ENCODE measurements at places on chromosomes 5 and 9.

DNA sequence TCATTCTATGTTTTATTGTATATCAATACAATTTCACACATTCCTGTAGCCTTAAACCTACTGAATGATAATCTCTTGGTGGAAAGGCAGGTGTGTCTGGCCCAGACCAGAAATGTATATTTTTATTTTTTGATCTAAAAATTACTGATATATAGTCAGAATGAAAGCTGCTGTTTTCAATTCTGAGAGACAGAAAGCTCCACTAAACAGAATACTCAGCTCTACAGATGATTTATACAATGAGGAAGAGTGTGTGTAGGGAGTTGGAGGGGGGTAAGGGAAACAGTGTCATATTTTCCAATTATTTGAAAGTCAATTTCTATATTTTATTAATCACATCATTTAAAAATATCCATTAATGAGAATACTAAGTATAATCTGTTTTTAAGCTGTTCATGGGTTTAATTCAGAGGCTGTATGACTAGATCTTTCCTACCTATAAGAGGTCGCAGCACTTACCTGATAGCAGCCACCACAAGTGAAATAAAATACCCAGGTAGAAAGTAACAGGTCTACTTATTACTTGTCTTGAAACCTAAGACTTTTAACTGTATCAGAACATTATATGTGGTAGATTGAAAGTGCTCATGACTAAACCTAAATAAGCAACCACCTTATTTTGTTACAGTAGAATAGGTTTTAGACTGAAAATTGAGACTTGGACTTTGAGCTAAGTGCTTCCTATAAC is 183.4 kb downstream of the TMC1 start:
- no peak for DNase-seq

DNA sequence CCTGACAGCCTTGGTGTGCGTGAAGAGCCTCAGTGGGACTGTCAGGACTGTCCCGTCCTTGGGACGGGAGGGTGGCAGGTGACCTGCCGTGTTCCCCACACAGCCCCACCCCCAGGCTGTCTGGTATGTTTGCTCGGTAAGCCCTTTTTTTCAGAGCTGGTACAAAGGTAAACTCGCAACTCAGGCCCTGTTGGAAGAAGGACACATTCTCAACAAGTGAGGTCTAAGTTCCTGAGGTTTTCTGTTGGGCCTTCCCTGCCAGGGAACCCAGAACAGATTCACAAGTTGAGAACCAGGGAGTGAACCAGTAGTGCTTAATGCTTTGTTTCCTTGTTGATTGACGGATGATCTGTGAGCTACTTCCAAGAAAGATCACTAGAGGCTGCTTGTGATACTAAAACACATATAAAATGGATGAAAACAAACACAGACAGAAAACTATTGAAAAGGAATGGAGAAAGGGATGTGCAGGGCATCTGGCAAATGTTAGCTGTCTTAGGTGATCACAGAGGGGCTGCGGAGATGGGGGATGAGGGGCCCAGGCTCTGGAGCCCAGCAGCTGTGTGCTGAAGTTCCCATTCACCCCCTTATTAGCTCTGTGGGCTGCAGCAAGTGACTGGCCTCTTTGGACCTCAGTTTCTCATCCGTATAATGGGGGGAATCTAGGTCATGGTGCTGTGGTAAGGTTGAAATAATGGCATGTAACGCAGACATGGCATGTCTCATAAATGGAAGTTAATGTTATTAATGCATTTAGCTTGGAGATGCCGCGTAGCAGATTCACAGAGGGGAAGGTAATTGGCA is 2.7 kb downstream of the NDST1 start:
- DNase-seq, result no peak

GRCh38 chr9:69019808-69020207 is 5.9 kb upstream of the PRKACG start:
- DNase-seq, result no peak

GRCh38 chr5:140674211-140674610 is 835 bp upstream of the DND1 start:
- DNase-seq, result no peak

DNA sequence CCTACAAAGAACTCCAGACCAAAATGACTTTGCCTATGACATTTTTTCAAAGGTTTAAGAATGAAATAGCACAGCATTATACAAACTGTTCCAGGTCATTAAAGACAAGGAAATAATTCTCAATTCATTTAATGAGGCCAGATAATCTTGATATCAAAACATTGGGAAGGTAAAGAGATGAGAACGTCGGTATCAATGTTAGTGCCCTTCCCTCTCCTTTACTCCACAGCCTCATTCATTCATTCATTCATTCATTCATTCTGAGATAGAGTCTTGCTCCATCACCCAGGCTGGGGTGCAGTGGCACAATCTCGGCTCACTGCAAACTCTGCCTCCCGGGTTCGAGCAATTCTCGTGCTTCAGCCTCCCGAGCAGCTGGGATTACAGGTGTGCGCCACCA is 64.0 kb downstream of the NACC2 start:
- no peak for DNase-seq

DNA sequence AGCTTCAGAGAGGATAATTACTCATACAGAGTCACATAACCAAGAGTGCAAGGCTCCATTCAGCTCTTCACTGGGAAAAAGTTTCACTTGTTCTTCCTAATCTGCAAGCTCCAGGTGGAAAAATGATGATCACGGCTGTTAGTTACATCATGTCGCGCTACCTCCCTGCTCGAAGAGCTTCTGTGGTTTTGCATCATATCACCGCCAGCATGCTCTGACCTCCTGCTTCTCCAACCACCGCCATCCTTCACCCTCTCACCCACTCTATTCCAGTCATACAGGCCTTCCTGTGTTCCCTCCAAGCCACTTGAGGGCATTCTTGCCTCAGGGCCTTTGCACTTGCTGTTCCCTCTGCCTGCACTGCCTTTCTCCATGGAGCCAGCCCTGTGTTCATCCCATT is 47.1 kb downstream of the COL27A1 start:
- DNase-seq, result no peak

Measured in cortex of kidney (tissue), 1 donor.